MG63 (cell line): ENCODE measurements at places on chromosomes 2 and 18.

DNA sequence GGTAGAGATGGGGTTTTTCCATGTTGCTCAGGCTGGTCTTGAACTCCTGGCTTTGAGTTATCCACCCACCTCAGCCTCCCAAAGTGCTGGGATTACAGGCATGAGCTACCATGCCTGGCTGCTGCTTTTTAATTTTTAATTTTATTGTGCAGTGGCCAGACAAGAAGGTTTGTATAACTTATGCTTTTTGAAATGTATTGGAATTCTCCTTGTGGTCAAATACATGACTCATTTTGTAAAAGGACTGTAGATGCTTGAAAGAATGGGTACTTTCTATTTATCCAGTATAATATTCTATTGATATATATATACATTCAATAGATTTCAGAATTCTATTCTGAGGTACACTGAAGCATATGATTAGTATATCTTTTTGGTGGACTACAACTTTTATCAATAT, 82.6 kb upstream of the ST3GAL5 start:
- no peak for DNase-seq

DNA sequence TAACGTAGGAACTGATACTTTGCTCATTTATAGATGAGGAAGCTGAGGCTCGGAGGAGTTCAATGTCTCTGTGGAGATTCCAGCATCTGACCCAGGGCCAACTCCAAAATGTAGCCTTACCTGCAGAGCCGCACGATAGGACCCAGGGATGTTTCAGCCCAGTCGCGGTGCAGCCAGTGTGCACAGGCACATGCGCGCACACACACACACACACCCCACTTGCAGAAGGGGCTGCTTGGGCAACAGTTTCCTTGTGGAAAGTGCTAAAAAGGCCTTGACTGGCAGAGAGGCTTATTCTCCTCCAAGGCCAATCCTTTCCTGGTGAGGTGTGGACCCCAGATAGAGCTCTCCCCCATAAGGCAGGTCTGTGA, 101.7 kb downstream of the ZFP36L2 start:
- DNase-seq = no peak

GRCh38 chr2:9681427-9681817, 50.6 kb upstream of the YWHAQ start:
- DNase-seq = no peak

GRCh38 chr2:107728586-107728985, 98.1 kb upstream of the RGPD4 start:
- DNase-seq = peak; percentile 19

DNA sequence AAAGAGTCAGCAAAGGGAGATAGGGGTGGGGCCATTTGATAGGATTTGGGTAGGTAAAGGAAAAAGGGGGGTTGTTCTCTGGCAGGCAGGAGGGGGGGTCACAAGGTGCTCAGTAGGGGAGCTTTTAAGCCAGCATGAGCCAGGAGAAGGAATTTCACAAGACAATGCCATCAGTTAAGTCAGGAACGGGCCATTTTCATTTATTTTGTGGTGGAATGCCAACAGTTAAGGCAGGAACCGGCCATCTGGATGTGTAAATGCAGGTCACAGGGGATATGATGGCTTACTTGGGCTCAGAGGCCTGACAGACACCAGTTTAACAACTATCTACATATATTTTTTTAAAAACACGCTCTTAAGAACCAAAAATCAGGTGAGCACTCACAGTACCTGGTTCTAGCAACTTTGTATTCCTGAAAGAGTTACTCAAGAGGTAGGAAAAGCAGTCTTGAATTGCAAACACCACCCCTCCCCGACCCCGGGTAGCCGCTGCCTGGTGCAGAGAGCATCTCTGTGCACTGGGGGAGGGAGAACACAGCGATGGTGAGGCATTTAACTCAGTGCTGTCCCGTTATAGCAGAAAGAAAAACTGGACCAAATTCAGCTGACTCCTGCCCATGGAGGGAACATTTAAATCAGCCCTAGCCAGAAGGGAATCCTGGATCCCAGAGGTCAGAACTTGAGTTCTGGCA, 414.5 kb upstream of the KLHL29 start:
- DNase-seq = no peak

DNA sequence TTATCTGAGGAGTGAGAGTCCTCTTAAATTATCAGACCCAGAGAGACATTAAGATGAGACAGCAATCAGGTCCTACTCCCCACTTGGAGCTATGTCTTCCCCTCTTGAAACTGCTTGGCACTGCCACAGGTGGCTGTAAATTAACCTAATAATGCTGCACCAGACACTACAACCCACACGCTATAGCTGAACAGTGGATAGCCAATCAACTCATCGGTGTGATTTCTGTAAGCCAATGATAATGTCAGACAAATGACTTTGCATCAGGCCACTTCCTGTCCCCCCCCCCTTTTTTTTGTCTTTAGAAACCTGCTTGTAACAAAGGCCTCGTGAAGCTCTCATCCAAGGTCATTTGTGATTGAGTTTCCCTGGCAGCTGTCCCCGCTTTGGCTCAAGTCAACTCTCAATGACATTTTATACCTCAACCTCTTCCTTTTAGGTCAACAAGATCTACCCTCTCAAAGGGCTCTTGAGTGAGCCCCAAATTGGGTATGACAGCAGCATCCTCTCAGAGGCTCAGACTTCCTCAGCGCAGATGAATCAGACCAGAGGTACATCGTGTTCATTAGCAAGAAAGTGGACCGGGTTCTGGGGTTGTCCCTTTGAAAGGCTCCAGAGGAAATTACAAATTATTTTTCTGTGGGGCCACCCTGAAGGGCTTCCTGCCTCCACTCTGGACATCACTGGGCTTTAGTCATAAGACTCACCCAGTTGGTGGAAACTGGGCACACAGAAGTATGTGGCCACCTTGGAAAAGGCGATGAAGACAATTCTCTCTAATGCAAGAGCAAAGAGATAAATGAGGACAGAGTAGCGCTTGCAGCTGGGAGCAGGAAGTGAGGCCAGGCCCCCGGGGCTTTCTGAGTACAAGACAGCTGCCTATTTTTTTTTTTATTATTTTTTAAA, 73.6 kb downstream of the COPS8 start:
- no peak for DNase-seq

DNA sequence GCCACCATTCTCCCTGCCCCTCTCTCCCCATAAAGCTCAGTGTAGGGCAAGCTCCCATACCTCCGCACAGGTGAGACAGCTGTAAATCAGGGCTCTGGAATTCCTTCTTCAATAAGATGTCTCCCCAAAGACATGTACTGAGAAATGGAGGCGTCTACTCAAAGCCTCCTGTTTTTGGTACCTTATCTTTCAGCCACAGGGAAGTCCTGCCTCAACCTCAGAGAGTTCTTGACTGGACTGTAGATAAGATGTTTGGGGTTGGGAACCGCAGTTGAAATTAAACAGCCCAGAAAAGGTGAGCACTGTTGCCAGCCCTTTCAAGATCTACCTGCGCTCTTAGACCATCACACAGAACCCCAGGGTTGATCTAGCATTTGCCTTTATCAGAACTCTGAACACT, 1.4 kb upstream of the GALNT14 start:
- DNase-seq = no peak
